ENCODE measurements at places on chromosomes 7 and 10.

DNA sequence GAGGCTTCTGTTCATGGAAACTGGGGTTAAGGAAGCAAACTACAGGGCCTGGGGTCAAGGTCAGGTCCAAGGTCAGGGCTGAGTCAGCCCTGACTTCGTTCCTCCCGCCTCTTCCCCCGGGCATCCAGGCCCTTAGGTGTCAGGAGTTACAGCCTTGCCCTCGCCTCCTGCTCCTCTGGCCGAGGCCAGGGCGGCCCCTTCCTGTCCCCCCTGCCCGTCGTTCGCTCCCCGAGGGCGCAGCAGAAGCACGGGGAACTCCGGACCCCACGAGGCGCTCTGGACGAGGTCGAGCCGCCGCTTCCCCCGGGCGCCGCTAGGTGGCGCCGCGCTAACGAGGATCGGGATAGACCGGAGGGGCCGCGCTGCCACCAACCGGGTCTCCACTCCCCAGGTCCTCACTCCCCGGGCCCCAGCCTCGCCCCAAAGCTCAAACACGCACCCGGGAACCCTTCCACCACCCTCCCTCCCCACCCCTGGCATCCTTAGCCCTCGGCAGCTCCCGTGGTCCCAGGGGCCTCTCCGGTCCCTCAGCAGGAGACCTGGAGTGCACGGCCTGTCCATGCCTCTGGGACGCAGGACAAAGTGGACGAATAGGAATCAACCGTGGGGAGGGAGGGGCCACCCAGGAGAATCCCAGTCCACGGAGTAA is 59.2 kb upstream of the MYL10 start:
- peak; percentile 79 for DNase-seq

GRCh38 chr10:97393034-97393573 is 8.0 kb downstream of the RRP12 start:
- DNase-seq: no peak

- no peak for DNase-seq
Measured at GRCh38 chr10:6388261-6388893, 185.6 kb downstream of the PFKFB3 start.

DNA sequence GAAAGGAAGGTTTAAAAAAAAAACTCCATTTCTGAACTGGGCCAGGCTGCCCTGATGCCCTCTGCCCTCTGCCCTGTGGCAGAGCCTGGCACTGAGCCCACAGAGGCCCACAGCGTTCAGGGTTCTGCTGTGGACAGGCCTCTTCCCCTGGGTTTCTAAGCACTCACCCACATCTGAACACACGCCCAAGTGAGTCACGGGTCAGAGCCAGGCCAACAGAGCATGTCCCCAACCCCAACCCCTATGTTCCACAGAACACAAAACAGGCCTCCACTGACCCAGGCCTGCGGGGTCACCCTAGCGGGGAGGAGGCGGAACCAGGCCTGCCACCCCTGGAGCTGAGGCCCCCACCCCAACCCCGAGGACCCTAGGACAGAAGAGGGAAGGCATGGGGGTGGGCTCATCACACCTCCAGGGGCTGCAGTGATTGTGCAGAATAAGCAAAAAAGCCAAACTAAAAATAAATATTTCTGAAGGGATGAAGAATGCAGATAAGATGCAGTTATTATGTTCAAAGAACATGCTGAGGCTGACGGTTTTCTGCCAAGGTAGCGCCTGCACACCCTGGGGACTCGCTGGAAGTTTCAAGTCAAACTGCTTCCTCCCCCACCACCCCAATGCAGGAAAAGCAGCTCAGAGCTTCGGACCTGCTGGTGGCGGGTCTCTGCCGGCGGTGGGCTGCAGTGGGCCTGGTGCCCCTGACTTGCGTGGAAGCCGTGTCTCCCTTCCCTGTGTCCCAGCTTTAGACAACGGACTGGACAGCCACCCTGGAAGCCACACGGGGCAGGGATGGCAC is 5.4 kb downstream of the WDR86 start:
- no peak for DNase-seq

GRCh38 chr7:115973406-115973805 is 57.2 kb downstream of the TFEC start:
- DNase-seq: no peak

- no peak for DNase-seq
Measured at GRCh38 chr10:123142701-123143161, 5.2 kb upstream of the HMX2 start.

- no peak for DNase-seq
Measured at GRCh38 chr7:55557666-55558188, 14.6 kb downstream of the VOPP1 start.

DNA sequence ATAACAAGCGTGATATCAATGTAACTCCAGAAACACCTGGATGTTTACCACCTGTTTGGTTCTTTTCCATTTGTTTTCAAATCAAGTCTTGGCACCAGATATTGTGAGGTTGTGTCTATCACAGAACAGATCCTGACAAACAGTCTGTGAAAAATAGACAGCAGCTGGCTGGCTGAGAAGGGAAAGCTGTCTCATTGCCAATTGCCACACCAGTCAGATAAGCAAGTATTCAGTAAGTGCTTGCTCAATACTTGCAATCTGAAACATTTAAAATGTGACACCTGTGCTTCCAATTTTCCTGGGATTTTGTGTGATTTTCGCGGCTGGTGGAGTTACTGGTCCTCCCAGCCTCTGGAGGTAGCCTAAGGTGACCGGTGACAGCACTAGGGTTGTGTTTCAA is 147.9 kb upstream of the MYO3A start:
- DNase-seq: no peak

DNA sequence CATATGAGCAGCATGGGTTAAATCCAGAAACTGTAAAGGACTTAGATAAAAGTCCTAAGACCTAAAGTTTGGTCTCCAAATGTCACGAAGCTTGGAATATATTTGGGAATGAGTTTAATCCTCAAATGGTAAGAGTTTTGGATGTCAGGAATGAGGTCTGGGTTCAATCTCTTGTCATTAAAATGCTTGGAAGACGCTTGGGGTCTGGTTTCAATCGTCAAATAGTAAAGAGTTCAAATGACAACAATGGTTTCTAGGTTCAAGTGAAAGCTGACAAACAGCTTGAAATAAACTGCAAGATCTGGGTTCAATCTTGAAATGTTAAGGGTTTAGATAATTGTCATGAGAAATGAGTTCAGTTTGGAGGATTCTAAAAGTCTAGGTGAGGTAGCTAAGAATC is 385.5 kb upstream of the HPS1 start:
- DNase-seq: no peak

Data from activated T-cell treated with anti-CD3 and anti-CD28 coated beads for 48 hours (primary cell).